ENCODE measurements at places on chromosomes 16 and 17.
A peak's percentile ranks its signal among the peaks of the same experiment; 100 is the strongest.

GRCh38 chr17:6558932-6559752 lies 2.8 kb upstream of the PITPNM3 start:
- DNase-seq = no peak

GRCh38 chr16:64138006-64138405 lies 983.9 kb downstream of the CDH11 start:
- no peak for DNase-seq

DNA sequence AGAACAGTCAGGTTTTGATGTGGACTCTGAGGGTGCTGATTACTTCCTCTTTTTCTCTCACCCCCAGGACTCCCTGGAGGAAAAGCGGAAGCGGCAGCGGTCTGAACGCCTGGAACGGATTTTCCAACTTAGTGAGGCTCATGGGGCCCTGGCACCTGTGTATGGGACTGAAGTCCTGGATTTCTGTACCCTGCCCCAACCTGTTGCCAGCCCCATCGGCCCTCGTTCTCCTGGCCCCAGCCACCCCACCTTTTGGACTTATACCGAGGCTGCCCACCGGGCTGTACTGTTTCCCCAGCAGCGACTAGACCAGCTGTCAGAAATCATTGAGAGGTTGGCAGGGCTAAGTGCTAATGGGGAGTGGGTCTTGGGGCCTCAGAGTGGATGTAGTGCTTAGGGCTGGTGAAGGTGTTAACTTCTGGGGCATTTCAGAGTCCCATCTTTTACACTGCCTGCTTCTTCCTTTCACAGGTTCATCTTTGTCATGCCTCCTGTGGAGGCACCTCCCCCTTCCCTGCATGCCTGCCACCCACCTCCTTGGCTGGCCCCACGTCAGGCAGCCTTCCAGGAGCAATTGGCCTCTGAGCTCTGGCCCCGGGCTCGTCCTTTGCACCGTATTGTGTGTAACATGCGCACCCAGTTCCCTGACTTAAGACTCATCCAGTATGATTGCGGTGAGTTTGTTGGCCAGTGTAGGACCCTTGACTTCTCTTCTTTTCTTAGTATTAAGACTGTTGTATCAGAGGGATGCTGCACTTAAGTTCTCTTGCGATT lies 19.1 kb upstream of the PHKG2 start:
- no peak for DNase-seq

DNA sequence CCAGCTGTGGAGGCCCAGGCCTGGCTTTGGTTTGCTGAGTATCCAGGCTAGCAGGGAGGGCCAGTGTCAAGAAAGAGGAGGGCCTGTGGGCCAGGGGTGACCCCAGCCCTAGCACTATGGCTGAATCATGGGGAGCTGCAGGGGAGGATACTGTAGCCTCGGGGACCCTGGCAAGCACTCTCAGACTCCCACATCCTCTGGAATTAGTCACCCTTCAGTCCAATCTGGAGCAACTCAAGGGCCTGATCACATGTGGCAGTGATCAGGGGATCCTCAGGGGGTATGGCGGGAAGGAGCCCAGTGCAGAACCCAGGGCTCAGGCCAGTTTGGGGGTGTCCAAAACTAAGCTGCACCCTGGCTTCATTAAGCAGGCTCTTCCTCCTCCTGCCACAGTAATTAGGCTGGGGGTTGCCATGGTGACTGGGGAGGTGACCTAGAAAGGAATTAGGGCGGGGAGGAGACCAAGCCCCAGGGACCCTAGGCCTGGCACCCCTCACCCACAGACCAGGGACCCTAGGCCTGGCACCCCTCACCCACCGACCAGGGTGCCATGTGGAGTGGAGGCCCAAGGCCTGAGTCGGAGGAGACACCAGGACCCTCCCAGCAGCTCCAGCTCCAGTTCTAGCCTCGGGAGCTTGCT lies 5.8 kb downstream of the NLGN2 start:
- no peak for DNase-seq

- no peak for DNase-seq
These were observed 7.1 kb downstream of the ACSF3 start for GRCh38 chr16:89100601-89101302.

GRCh38 chr16:740764-741505 lies at the start of gene CIAO3:
TSS of gene CIAO3 (minus strand) at chr16:740997. CDS start at chr16:740985, 12 bp downstream.
- peak; percentile 80 for DNase-seq

GRCh38 chr17:50311483-50311882 lies 34.4 kb upstream of the XYLT2 start:
- no peak for DNase-seq

- no peak for DNase-seq
These were observed 44.0 kb downstream of the ZNF276 start for GRCh38 chr16:89765292-89765830.

- no peak for DNase-seq
These were observed 45.8 kb upstream of the SLC38A10 start for GRCh38 chr17:81340607-81341515.

GRCh38 chr16:88465387-88465983 lies 12.4 kb downstream of the ZFPM1 start:
- DNase-seq = no peak

- DNase-seq = no peak
These were observed 10.9 kb downstream of the ZACN start for GRCh38 chr17:76089680-76090516.

DNA sequence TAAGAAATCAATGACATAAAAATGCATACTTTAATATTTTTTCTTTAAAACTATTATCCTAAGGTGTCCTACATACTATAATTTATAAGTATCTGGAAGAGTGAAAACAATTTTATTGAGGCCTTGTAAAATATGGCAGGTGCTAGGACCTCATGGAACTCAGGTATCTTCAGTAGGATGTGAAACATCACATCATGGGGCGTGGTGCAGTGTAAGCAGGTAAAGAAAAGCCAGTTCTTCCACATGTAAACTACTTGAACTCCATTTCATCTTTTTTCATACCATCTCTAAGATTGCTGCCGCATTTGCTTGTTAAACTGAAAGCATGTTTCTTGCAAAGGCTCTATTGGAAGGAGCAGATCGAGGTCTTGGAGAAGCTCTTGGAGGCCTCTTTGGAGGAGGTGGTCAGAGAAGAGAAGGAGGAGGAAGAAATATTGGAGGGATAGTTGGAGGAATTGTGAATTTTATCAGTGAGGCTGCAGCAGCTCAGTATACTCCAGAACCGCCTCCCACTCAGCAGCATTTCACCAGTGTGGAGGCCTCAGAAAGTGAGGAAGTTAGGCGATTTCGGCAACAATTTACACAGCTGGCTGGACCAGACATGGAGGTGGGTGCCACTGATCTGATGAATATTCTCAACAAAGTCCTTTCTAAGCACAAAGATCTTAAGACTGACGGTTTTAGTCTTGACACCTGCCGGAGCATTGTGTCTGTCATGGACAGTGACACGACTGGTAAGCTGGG lies at the start of gene CAPNS2:
TSS of gene CAPNS2 (plus strand) at position 253 of the 744 bp plus-strand sequence. CDS start at position 326, 73 bp downstream.
- no peak for DNase-seq

GRCh38 chr16:31438414-31438813 lies 4.2 kb downstream of the ZNF843 start:
- no peak for DNase-seq

GRCh38 chr17:36791942-36792475 lies 145.3 kb upstream of the LHX1 start:
- DNase-seq = no peak

DNA sequence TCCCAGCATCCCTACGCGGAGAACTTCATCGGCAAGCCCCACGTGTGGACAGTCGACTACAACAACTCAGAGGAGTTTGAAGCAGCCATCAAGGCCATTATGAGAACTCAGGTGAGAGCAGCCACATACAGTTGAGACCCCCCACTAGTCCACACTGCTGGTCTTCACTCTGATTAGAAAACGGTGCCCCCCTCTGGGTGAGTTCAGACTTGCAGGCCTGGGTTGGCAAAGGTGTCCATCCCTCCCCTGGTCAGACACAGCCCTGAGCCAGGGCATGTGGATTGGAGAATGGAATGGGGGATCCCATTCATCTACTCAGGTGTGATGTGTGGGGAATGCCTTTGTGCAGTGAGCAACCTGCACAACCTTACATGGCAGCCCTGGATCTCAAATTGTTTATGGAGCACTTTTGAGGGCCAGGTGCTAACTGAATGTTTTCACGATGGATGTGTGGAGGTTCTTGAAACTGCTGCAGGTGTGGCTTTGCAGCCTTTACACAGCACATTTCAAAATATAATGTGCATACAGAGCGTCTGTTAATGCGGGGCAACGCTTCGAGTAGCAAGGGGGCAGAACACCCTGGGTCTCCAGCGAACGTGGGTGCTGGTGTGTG lies 72.6 kb downstream of the MGAT5B start:
- DNase-seq = no peak

DNA sequence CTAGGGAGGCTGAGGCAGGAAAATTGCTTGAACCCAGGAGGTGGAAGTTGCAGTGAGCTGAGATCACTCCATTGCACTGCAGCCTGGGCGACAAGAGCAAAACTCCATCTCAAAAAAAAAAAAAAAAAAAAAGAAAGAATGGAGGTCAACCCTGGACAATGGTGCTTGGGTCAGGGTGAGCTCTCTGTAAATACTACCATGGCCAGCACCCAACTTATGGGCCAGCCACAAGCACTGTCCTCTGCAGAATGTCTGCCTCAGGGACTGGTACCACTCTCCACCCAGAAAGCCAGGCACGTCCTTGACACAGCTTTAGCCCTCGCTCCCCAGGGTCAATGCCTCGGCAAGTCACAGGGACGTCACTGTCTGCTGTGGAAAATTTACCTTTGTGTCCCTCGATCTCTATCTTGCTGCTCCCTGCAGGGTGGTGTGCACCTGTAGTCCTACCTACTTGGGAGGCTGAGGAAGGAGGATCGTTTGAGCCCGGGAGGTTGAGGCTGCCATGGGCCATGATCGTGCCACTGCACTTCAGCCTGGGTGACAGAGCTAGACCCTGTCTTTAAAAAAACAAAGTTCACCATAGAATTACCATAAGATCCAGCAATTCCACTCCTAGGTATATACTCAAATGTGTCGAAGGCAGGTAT lies 123.3 kb downstream of the IRX3 start:
- no peak for DNase-seq

DNA sequence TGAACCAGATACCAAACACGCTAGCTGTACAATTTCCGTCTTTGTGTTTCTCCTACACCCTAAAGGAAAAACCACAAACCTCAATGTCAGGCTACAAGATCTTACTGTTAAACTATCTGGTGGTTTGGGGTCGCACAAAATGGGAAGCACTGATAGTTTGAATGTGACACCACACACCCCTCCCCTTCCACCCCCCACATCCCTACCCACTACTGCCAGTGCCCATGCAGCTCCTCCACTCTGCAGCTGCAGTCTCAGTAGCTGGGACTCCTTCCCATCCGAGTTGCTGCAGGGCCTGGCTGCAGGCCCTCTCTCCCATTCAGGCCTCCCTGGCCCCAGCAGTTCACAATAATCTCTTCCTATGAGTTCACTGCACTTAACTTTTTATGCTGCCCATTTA lies 18.4 kb downstream of the TRAP1 start:
- no peak for DNase-seq

DNA sequence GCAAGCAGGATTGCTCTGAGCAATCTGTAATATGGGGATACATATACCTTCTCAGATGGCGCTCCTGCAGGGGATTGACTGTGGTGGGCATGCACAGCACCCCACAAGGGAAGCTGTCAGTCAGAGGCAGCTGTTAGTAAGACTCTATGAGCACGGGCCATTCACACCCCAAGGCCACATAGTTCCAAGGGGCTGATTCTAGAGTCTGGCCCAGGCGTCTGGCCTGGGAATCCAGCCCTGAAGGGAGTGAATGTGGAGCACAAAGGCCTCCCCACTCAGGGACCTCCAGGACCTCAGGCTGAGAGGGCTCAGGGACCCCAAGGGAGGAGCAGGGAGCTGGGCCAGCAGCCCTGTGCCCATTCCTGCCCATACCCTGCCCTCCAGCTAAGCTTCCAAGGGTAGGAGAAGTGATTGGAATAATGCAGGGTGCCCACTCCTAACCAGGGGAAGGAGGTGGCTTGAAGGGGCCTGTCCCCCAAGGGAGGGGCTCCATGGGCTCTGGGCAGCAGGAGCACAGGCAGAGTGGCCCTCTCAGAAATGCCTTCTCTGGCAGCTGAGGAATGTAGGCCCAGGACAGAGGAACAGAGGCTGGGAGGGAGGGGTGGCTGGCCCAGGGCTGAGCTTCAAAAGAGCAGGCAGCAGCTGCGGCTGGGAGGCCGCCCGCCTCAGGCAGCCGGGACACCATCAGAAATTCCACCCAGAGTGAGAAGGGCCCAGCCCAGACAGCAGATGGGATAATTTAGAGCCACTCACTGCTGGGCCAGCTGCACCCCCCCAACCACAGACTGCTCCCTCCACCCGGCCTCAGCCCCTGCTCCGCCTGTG lies 48.9 kb upstream of the MRPS23 start:
- DNase-seq = peak; percentile 28

DNA sequence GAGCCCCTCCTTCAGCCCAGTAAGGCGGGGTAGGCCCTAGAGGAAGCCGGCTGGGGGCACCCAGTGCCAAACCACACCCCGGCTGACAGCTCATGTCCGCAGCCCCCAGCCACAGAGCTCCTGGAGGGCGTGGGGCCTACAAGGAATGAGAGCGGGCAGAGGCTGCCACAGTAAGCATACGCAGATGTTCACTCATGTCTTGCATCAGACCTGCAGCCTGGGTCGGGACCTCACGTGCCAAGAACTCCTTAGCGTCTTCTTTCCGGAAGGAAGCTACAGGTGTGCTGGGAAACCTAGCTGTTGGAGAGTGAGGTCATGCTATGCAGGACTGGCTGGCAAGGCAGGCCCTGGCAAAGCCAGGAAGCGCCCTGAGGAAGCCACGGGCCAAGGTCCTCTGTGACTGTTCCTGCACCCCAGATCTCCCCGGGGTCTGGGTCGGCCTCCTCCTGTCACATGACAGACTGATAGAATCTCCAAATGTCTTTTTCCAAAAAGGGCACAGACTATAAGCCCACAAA lies 1.6 kb downstream of the ZNF598 start:
- no peak for DNase-seq
